ENCODE measurements at places on chromosomes 6 and 20.

DNA sequence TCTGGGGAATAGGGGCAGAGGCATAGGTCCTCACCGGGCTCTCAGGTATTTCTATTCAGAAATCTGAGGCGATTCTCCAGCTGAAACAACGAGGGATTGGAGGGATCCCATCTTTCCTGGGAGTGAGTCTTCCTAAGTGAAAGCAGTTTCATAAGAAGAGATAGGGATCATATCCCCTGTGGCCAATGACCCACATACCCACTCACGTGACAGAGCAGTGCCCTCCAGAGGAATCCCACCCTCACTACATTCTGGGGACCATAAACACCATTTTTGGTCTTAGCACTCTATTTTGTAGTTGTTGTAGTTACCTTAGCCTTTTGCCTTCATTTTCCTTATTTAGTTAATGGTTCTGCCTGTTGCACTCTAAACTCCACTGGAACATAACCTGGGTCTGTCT, 121.1 kb downstream of the GPR63 start:
- no peak for DNase-seq

DNA sequence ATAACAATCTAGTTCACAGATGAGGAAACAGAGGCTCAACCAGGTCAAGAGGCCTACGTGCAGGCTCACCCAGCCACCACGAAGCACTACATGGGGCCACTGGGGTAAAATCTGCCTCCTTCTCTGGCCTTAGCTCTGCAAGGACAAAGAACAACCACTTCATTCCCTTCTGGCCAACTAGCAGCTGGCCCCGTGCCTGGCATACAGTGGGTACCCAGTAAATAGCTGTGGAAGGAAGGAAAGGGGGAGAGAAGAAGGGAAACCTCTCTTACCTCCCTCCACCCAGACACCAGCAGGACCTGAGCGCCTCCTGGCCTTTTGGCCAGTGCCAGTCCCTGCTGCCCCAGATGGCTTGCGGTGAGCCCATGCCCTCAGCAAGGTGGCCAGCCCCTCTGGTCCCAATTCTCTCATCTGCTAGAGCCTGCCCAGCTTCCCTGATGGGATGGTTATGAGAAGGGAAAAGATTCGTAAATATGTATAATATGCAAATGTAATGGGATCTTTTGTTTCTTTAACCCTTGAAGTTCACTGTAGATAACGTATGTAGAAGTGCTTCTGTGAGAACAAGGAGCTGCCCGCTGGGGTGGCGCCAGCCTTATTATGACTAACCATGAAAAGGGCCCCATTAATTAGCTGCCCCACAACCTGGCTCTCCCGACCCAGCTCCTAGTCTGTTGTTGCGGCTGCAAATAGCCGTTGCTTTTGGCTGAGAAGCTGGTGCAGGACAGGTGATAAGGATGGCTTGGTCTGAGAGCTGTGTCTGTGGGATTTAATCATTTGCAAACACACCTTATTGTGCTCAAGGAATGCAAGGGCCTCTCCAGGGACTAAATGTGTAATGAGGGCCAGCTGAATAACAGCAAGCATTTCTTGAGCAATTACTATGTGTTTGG, 62.0 kb downstream of the DLGAP4 start:
- no peak for DNase-seq

- DNase-seq = no peak
These were observed 113.0 kb downstream of the ERMARD start for GRCh38 chr6:169864148-169865020.

GRCh38 chr20:62774762-62775161, 21.5 kb upstream of the MRGBP start:
- no peak for DNase-seq

DNA sequence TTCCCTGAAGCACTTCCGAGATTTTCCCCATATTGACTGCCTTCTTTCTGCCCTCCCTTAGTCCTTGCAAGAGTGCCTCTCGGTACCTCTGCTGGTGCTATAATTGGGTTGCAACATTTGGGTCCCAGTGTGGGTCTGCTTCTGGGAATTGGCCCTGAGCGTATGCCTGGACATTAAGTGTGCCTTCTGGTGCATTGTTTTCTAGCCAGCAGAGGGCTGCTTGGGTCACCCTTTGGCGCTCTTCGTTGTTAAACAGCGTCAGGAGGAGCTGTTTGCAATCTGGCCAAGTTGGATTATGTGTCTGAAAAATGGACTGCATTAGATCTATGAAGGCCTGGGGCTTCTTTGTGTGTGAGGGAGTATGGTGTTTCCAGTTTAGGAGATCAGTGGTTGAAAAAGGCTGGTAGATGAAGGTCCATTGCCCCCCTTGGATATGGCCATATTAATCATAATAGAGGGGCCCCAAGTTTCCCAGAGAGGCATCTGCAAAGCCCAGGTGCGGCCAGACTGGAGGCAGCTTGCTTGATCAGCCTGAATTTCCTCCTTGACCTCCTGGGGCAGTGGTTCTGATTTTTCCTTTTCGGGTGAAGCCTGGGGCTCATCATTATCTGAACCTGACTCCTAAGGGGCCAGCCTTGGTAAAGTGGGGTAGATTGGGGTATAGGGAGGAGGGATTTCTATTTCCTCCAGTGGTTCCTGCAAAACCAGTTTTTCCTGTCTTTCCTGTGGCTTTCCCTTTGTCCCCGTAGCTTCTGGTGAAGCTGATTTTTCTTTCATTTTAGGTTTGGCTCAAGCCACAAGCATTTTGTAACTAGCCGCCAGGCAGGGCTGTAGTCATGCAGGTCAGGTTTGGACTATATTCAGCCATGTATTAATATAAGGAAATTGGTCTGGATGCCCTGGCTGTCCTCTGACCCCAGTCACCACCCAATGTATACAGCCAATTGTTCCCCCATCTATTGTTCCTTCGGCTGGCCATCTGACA, 85.4 kb upstream of the GPR6 start:
- DNase-seq = no peak

- DNase-seq = peak; percentile 65
These were observed 152.5 kb upstream of the MAP3K7 start for GRCh38 chr6:90739339-90739738.

GRCh38 chr6:4670290-4670689, 105.9 kb upstream of the CDYL start:
- no peak for DNase-seq

- no peak for DNase-seq
These were observed 141.5 kb upstream of the AGPAT4 start for GRCh38 chr6:161415302-161415855.

DNA sequence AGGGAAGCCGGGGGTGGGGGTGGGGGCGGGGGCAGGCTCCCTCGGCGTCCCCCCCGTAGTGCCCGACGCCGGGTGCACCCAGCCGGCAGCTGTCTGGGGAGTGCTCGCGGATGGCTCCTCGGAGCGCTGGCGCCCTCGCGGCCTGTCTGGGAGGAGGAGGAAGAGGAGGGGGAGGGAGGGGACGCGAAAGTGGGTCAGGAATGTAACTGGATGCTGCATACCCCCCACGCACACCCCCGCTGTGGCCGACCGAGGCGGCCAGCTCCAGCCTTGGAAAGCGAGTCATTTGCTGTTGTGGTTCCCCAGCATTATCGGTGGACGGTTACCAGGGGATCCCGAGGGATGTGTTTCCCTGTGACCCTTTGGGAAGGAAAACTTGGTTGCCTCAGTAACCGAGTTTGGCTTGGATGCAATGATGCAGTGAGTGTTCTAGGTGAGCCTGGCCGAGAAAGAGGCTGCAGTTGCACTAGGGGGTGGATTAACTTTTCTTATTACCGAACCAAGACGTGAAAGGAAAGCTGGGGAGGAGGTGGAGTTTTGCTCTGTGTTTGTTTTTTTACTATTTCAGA, 55.2 kb upstream of the RREB1 start:
- DNase-seq = peak; percentile 72

DNA sequence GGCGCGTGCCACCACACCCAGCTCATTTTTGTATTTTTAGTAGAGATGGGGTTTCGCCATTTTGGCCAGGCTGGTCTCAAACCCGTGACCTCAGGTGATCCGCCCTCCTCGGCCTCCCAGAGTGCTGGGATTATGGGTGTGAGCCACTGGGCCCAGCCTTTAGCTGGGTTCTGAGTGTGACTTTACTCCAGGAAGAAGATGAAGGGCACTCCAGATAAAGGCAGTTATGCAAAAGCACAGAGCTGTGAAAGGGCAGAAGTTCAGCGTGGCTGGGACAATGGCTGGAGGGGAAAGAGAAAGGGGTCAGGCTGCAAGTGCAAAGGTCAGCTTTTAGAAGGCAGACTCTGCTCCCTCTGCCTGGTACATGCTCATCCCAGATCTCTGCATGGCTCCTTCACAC, 39.7 kb downstream of the MAP3K5 start:
- peak; percentile 53 for DNase-seq

GRCh38 chr6:108164815-108165706, 761 bp upstream of the NR2E1 start:
- peak; percentile 73 for DNase-seq

DNA sequence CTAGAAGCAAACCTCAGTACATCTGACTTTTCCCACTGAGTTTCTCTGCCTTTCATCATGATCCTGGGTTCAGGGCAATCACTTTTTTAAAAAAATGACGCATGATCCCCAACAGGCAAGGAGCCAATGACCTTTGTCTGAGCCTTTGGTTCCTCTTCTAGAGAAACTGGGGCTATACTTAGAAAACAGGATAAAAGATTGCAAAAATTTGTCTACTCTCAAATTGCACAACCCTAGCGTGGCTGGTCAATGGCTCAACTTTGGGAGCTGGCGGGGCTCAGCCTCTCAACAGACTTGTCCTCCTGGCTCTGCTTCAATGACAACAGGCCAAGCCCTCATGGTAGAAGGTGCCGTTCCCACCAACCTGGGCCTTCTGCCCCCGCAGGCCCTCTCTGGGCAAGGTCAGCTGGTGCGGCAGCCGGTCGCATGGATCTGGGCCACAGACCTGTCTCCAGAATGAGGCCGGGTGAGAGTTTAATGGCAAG, 48.7 kb downstream of the PDYN start:
- no peak for DNase-seq

- DNase-seq = no peak
These were observed 8.6 kb upstream of the ACAT2 start for GRCh38 chr6:159753081-159753872.

GRCh38 chr6:104771258-104771832, 88.4 kb downstream of the HACE1 start:
- no peak for DNase-seq

DNA sequence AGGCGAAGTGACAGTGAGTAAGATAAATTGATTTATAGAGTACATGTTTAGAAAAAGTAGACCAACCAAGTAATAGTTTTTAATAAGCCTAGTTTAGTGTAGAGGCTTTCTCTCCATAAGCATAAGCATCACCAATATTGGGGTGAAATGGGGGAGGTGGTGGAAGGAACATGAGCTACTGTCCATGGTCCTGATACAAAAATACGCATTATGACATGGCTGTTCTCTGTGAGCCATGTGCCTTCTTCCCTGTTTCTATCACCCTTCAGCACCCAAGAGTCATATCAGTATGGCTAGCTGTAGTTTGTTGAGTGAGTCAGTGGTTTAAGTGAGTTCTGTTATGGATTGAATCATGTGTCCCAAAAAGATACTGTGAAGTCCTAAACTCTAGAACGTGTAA, 150.8 kb downstream of the EDN1 start:
- no peak for DNase-seq

- DNase-seq = no peak
These were observed 73.9 kb downstream of the JPH2 start for GRCh38 chr20:44112889-44113617.

- DNase-seq = no peak
These were observed 44.0 kb downstream of the B4GALT5 start for GRCh38 chr20:49669601-49670189.

DNA sequence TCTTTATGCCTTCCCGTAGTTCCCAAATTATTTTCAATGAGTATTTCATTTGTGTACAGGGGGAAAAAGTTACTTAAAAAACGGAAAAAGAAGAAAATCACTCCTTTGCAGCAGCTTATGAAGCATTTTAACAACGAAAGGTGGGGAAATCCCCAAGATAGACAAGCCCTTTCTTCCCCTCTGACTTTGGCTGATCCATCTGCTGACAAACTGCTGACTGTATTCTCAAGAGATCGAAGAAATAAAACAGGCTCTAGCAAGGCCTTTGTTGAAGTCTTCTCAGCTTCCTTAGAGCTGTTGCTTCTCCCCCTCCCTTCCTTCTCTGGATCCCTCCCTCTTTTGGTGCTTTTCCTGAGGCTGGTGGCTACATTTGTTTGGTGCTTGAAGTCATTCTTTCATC, 325.2 kb downstream of the NRN1 start:
- no peak for DNase-seq

DNA sequence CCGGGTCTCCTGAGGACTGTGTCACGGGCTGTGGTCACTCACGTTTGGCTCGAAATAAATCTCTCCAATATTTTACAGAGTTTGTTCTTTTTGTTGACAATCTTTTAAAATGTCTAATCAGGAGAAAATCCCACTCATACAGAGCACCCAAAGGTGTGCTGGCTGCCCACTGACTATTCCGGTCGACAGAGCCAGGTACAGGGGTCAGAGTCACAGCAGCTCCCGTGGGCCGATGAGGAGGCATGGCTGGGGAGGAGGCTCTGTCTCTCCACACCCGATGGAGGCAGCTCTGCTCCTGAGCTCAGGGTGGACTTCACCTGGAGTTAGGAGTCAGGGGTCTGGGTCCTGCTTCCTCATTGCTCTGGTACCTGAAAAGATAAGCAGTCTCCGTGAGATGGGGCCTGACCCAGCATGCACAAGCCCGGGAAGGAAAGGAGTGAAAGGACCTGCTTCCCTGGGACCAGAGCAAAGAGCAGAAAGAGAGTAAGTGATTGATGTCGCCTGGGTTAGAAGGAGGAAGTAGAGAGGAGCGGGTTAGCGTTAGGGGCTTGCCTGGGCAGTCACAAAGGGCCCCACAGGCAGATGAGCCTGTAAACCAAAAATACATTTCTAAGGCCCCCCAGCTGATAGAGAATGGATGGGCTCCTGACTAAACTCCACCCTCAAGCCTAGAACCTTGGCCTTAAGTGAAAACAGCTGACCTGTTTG, 53.5 kb upstream of the UNC93A start:
- DNase-seq = no peak

DNA sequence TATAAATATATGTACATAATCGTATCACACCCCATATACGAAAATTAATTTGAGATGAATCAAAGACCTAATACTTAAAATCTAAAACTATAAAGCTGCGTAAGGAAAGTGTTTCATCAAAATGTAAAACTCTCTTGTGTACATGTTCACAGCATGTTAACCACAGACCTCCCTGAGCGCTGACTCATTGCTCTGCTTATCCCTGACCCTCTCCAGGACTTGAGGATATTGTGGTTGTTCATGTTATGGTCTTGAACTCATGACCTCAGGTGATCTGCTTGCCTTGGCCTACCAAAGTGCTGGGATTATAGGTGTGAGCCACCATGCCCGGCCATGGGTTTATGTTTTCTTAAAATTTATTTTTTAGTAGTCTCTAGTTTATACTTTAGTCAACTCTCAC, 14.2 kb downstream of the FAM83B start:
- no peak for DNase-seq

GRCh38 chr20:25496968-25497401, 88.3 kb downstream of the NINL start:
- no peak for DNase-seq
